Panc1 (cell line): ENCODE measurements at places on chromosomes 4 and X.

DNA sequence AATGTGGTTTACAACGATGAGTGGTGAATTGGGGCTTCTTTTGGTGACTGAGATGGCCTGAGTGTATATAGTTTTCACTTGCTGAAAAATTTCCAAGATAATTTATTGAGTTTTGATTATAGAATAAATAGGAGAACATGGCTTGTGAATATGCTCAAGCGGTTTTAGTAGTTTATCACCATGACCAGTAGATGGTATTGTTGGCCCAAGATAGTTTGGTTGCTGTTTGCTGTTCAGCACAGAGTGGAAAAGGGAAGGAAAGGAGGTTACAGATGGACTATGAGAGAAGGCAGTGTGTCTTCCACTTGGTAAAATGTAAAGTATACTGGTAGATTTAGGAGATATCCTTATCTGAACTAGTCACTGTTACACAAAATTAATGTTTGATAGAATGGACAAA lies 55.8 kb upstream of the POU4F2 start:
- DNase-seq: no peak

DNA sequence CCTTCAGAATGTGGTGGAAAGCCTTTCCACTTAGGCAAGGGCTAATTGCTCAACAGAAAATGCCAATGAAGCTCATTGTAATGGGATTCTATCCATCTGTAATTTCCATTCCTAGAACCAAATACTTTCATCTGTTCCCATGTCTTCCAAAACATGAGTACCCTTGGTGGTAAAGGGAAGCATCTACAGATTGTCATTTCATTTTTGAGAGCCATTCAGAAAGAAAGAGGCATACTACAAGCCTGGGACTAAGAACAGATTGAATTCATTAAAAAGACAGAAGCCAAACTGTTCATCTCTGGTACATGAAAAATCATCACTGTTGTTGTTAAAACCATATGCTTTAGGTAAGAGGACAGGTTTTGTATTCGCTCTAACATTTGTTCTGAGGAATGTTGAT lies 43.6 kb upstream of the DCTD start:
- DNase-seq: no peak

- no peak for DNase-seq
Measured at GRCh38 chrX:3514996-3515395, 168.5 kb upstream of the MXRA5 start.

DNA sequence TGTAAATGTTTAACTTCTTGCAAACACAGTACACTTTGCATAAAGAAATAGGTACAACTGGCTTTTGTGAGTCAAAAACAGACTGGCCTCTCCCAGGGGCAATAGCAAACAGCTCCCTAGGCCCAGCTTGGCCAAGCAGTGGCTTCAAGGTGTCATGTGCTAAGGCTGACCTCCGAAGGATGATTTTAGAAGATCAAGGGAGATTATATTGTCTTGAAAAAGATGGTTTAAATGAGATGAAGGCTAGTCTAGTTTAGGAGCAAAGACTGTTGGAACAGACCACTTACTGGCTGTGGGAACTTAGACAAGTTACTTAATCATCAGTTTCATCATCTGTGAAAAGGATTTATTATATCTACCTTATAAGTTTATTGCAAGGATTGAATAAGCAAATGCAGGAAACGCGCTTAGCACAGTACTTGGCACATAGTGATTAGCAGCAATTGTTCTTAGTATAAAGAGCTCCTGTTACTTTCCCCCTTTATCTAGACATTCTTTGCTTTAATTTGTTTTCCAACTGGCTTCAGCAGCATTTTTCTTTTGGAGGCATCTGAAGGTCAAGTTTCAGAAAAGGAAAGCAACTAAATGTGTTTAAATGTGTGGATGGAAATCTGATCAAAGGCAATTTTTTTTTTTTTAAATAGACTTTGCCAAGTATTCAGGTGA lies 17.2 kb downstream of the ANXA3 start:
- DNase-seq: no peak

DNA sequence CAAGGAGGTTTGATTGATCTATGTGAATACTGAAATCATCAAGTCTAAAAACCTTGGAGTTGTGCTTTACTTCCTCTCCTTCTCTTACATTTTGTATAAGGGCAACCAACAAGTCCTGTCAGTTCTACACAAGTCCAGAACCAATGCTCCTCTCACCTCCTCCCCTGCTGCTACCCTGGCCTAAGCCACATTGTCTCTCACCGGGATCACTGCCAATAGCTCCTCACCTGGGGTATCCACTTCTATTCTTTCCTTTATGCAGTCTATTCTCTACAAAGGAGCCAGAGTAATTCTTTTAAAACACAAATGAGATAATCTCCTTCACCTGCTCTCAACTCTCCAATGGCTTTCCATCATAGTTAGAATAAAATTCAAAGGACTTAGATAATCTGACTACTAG lies 13.3 kb upstream of the ARHGEF6 start:
- DNase-seq: no peak

DNA sequence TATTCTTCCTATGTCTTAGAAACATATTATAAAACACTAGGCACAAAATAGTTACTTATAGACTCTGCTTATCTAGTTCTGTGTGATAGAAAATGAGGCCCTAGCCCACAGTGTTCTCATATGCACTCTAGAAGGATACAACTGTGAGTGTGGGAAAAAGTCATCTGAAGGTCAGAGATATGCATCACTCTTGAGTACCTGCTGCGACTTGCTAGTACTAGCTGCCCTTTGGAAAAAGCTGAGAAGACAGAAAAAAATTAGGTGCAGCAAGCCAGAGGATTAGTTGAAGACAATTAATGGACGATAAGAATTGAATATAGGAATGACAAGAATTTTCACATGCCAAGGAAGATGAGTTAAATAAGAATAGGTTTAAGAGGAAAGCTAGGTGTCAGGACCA lies 61.3 kb downstream of the MTHFD2L start:
- no peak for DNase-seq

GRCh38 chrX:572538-573124 lies 58.0 kb upstream of the SHOX start:
- DNase-seq: no peak

DNA sequence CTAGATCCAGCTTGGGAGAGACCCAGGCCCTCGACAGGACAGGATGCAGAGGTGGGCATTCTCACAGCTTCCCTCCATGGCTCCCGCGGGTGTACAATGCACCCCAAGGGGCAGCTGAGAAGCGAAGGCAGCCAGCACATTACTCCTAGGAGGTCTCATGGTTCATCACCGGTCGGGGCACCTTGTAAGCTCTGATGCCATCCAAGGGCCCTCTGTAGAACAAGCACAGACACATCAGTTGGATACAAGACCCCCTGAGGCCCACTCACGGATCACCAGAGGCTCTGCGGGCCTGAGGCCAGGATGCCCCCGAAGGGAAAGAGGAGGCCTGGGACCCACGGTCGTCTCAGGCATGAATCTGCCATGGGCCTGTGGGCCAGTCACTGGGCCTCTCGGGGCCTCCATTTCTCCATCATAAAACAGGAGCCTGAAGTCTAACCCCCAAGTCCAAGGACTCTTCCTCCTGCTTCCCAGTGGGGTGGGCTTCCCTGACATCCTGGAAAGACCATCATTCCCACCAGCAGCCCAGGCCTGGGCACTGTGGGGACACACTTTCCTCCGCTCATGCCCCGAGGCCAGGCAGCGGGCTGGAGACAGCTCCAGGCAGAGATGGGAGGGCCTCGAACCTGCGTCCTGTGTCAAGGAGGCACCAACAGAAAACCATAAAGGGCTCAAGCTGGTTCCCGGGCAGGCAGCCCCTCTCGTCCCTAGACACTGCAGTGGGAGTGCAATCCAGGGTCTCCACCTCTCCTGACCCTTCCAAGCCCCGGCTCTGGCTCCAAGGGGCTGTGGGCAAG lies 20.1 kb downstream of the HMX1 start:
- no peak for DNase-seq
